ENCODE measurements at places on chromosomes 3 and 15.

DNA sequence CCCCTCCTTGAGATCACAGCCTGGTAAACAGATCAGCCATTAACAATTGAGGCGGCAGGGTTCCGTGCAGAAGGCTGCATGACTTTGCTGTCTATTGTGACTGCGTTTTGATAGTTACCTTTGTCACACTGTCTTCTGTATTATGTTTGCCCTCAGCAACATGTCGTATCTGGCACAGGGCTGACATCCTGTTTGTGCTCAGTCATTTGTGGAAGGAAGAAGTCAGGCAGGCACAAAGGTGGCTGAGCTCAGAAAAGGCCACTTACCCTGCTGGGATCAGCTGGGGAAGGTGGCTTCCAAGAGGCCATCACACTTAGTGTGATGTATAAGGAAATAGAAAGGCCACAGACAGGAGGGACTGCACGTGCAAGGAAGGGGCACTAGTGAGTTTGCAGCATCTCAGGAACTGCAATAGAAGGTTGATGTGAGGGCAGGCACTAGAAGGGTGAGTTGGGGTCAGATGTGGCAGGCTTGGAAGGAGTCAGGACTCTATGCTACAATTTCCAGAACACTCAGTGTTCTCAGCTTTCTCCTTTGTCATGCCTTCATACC lies 13.4 kb downstream of the PML start:
- no peak for DNase-seq

DNA sequence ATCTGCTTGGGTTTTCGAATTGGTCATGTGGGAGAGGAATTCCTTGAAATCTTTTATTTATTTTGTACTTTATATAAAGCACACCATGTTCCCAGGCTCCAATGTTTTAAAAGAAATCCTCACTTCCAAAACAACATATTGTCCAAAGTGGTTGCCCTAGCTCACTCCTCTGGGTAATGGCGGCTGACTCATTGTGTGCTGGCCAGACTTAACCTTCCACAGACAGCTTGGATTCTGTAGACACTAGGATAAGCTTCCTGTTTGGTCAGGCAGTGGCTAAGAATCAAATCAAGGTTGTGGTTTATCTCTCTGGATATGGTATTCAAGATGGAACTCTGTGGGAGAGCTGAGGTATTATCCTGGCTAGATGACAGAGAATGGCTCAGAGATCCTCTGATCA lies 55.8 kb upstream of the FAM98B start:
- DNase-seq: no peak

- DNase-seq: no peak
Observed at GRCh38 chr15:85710340-85710842, 84.3 kb downstream of the KLHL25 start.

DNA sequence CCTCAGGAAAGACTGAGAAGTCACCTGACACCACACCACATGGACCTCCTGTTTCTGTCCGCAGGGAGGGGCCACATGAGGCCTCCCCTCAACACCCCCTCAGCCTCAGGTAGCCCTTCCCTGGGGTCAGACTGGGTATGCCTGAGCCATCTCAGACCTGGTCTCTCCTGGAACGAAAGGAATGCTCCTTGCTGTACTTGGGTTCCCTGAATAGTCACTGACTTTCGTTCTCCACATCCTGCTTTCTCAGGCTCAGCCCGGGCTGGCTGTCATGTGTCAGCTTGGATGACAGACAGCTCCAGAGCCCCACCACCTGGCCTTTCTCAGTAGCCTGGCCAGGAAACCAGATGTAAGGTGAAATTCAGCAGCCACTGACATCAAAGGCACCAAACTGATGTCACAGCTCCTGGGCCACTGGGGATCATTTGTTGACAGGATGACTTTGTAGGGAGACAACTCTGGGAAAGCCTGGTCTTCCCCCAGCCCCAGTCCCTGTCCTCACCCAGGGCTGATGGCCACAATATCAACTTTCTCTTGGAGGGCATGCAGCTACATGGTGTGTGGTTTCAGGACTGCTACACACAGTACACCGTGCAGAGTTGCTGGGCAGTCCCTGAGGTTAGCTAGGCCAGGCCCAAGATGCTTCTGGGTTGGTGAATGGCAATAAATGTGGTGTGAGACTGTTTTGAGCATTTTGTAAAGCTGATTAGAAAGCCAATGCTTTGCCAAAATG lies 141.4 kb upstream of the MRPS22 start:
- DNase-seq: no peak

DNA sequence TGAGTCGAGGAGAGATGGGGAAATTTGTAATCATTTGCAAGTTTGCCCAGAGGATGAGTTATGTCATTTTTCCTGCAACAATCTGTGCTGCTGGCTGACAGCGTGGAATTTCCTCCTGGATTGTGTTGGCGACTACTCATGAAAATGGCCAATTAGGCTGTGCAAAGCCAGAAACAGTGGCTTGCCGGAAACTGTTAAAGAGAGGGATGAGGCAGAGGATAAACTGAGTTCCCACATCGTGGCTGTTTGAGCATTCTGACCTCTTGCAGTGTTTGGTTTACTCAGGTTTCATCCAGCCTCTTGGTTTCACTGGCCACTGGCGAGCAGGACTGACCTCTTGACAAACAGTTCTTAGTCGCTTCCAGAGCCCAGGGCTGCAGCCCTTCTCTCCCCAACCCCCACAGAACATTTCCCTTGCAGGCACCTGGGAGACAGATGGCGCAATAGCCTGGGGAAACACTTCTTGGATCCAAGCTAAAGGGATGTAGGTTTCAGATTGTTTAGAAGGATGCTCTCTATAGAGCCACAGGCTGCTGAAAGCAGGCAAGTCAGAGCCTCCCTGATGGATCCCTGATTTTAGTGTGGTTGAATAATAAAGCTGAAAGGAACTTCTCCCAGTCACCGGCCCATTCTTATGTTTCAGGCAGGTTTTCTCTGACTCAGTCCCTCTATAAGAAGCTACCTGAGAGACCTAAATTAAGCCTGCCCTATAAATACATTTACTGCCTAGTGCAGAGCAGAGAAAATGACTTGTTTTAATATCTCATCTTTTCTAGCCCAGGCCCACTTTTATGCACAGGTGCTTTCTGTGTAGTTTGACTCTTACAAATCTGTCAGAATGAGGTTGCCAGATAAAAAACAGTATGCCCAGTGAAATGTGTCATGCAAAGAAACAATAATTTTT lies 92.8 kb upstream of the UBE2E1 start:
- DNase-seq: no peak

DNA sequence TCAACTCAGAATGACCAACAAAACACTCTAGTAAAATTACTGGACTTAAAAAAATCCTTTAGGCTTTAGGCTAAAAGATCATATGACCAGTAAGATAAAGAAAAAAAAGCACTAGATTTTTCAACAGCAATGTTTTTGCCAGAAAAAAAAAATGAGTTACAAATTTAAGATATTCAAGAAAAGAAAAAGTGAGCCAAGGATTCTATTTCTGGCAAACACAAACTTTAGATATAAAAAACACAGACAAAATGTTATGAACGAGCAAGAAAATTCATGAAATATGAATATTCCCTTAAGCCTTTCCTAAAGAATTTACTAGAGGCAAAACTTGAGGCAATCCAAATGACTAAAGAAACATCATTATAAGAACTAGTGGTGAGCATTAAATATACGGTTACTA lies 8.6 kb downstream of the GOLGB1 start:
- DNase-seq: no peak

GRCh38 chr3:15164340-15164739 lies 41.7 kb upstream of the CAPN7 start:
- DNase-seq: no peak

- DNase-seq: no peak
Observed at GRCh38 chr3:109683746-109684145, 346.4 kb upstream of the DPPA4 start.

GRCh38 chr3:157089455-157090221 lies 70.3 kb downstream of the CCNL1 start:
- peak; percentile 7 for DNase-seq

- DNase-seq: no peak
Observed at GRCh38 chr15:66080717-66081398, 172.7 kb downstream of the MEGF11 start.

- DNase-seq: no peak
Observed at GRCh38 chr15:93072011-93072410, 17.0 kb downstream of the RGMA start.

DNA sequence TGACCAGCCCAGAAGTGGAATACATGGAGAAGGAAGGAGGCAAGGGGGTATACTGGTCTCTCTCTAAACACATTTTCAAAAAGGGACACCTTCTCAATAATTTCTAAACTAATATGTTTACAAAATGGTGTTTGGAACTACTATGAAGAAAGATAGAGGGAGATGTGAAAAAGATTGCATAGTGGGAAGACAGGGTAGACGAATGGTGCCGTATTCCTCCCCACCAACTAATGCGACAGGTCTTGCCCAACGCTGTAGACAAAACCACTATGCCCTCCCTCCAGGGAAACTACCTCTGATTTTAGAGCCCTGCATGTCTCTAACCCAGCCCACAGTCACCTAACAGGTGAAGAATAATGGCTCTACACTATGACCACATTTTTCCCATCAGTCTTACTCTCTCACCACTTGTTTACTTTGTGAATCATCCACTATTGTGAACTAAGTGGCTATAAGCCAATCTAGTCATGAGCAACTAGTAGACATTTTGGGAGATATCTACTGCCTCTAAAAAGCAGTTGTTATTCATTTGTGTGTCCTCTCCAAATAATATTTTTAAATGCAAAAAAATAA lies 108.2 kb upstream of the UBE2E2 start:
- DNase-seq: no peak

DNA sequence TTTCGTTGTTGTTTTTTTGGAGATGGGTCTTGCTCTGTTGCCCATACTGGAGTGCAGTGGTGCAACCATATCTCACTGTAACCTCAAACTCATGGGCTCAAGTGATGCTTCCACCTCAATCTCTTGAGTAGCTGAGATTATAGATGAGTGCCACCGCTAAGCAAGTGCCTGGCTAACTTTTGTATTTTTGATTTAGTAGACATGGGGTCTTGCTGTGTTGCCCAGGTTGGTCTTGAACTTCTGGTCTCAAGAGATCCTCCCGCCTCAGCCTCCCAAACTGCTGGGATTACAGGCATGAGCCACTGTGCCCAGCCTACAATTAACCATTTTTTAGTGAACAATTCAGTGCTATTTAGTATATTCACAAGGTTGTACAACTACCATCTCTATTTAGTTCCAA lies 42.2 kb downstream of the ARHGEF3 start:
- DNase-seq: no peak

- DNase-seq: no peak
Observed at GRCh38 chr15:48796930-48797329, 13.9 kb downstream of the CEP152 start.

- no peak for DNase-seq
Observed at GRCh38 chr3:20480786-20481365, 294.9 kb upstream of the SGO1 start.

GRCh38 chr3:13045241-13045903 lies 27.9 kb downstream of the IQSEC1 start:
- DNase-seq: no peak

- DNase-seq: no peak
Observed at GRCh38 chr15:67024998-67025368, 40.4 kb upstream of the SMAD3 start.

GRCh38 chr3:107701299-107701698 lies 178.5 kb downstream of the BBX start:
- DNase-seq: no peak

GRCh38 chr3:142009029-142009428 lies 132.6 kb downstream of the ATP1B3 start:
- DNase-seq: no peak

DNA sequence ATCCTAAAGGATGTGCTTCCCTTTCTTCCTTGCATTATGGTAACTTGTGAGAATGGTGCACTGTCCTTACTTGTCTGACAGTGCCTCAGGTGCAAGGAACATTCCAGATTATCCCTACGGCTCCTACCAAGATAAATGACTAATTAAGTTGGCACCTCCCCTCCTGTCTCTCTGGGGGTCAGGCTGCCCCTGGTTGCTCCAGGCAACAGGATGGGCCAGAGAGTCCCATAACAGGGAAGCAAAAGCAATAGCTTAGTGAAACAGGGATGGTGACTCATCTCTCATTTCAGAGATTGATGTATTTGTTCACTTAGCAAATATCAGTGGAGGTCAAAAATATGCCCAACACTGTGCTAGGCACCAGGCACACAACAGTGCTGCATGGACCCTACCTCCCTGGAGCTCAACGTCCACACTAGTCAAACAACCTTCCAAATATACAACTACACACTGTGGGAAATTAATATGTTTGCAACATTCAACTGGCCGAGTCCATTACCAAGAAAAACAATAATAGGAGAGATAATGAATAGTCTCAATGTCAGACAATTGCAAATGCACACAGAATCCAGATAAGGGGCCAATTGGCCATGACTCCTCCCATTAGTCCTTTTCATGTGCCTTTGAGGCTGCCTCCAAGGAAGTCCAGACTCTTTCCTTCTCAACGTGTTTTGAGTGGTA lies 249.0 kb downstream of the TLE3 start:
- no peak for DNase-seq

GRCh38 chr3:147318900-147319299 lies 87.4 kb downstream of the ZIC4 start:
- DNase-seq: no peak

- DNase-seq: no peak
Observed at GRCh38 chr3:16186565-16186964, 12.1 kb downstream of the GALNT15 start.

GRCh38 chr15:40984964-40985363 lies 31.7 kb downstream of the CHAC1 start:
- DNase-seq: no peak

GRCh38 chr3:125043599-125044151 lies 12.1 kb downstream of the HEG1 start:
- DNase-seq: no peak

DNA sequence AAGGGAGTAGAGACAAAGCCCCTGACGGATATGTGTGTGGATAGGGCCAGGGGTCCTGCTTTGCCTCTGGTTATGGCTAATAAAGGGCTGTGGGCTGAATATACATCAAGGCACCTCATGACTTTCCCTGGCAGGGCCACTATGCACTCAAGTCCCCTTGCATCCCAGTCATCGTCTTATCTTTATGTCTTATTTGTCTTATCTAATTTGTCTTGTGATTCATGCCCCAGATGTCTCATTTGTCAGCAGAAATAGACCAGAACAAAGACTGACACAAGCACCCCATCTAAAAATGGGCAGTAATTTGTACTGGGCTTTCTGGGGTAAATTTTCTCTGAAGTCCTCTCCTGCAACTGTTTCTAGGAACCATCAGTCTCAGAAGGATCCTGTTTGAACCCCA lies 68.6 kb downstream of the ITGA11 start:
- DNase-seq: no peak

GRCh38 chr3:97821287-97821773 lies 481 bp upstream of the CRYBG3 start:
- DNase-seq: no peak

DNA sequence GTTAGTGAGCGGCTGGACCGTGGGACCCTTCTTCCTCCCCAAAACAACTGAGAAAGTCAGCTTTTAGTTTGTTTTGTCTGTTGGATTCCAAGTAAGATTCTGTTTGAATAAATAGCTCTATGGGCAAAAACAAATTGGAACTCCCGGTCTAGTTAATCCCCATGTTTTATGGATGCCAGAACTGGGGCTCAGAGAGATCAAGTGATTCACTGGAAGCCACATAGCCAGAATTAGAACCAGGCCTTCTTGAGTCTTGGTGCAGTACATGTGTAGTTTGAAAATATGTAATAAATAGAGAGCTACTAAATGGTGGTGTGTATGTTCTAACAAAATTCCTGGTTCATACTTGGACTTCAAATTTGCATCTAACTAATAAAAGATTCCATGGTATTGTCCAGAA lies 29.3 kb upstream of the POLR2M start:
- no peak for DNase-seq

Data from CD8-positive, alpha-beta memory T cell (primary cell).